ENCODE measurements at places on chromosomes 3 and 15.

DNA sequence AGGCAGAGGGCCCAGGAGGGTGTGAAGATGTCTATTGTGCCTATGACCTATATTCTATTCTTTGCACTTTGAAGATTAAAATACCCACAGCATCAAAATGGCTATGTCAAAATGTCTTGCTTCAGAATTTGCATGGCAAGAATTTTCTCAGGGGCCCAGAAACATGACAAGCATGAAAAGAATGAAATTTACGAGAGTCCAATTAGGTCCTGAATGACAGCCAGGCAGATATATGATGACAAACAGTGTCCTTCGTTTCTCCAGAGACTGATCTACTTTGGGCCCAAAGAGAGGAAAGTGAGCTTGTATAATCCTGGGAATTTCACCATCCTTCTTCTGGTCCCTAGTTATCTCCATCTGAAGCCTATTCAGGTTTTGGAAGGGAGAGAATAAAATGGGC is 609.9 kb downstream of the FHIT start:
- DNase-seq: no peak

GRCh38 chr15:50113187-50113505 is 5.9 kb downstream of the ATP8B4 start:
- DNase-seq: no peak

GRCh38 chr3:56858331-56858730 is 56.6 kb upstream of the ARHGEF3 start:
- no peak for DNase-seq

DNA sequence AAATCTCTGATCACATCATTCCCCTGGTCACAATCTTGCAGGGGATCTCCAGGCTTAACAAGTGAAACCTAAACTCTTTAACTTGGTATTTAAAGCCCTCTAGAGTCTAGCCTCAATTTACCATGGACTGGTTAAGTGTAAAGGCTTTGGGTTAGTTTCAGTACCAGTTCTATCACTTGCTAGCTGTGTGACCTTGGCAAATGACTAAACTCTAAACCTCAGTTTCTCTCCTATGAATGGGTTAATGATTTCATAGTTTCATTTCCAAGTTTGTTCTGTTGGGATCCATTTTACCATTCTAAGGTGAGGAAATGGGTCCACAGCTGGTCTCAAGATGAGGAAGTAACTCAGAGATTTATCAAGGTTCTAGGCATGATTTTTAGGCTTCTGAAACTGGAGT is 38.8 kb upstream of the TIMP4 start:
- no peak for DNase-seq

DNA sequence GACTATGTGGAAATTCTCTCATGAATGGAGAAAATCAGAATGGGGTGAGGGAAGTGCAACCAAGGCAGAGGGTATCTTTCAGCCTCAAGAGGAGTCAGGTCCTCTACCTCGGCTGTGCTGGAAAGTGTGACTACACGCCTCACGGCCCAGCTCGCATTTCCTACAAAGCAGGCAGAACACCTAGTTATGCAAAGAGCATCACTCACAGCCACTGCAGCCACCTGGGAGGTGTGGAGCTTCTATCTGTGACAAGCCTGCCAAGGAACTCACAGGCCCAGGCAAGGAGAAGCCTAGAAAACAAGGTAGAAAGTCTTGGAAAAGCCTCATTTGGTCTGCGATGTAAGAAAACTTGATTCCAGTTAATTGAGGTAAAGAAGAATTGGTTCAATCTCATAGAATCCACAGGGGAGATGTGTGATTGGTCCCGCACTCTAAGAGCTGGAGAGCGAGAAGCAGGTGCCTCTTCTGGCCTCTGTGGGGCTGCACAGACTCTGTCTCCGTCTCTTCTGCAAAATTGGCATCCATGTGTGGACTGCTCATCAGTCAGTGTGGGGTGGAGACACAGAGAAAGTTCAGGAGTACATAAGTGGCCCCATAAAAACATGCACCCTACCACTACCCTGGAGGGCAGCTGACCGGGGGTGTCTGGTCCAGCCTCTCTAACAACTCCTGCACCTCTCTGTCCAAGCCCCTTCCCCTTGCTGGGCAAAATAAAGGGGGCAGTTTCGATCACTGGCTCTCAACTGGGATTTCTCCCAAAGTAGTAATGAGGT is 76.8 kb downstream of the TAMM41 start:
- no peak for DNase-seq

- peak; percentile 72 for DNase-seq
Observed at GRCh38 chr3:124826703-124827102, 60.5 kb downstream of the ITGB5 start.

GRCh38 chr3:7693976-7694375 is 807.6 kb upstream of the LMCD1 start:
- no peak for DNase-seq

- peak; percentile 87 for DNase-seq
Observed at GRCh38 chr3:138186803-138187295, 252 bp upstream of the ARMC8 start.

GRCh38 chr3:119729996-119730395 is 27.2 kb downstream of the CFAP91 start:
- DNase-seq: no peak

DNA sequence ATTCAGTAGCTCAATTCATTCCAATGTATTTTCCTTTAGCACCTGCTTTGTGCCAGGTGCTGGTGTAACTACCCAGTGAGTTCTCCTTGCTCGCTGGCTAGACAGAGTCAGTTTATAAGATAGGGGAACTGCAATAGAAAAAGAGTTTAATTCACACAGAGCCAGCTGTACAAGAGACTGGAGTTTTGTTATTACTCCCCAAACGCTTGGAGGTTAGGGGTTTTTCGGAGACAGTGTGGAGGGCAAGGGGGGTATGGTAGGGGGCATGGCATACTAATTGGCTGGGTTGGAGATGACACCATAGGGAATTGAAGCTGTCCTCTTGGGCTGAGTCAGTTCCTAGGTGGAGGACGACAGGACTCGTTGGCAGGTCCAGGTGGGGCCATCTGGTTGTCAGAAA is 5.4 kb upstream of the CFAP91 start:
- DNase-seq: no peak

DNA sequence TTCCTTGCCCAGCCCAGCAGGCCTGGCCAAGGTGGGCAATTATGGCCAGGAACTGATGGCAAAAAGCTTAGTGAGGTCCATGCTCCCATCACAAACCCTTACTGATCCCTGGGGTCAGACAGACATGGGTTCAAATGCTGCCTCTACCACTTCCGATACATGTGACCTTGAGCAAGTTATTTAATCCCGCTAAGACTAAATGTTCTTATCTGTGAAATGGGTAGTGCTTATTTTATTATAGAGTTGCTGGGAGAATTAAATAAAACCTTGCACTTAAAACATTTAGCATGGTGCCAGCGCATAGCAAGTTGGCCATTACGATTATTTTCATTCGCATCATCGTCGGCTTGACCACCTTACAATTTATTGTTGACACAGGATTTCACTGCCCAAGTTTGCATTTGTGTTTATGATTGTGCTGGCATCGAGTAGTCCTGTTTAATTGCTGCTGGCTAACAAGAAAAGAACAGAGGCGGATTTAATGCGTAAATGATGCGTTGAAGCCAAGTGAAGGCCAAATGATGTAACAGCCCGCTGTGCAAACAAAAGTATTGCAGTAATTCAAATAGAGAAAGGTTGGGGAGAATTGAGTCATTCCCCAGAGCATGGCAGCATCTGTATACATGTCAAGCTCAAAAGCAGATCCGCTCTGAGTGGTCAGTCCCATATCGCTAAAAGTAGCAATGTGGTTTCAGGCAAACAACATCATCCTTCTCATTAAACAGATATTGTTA is 7.3 kb upstream of the FURIN start:
- DNase-seq: no peak

GRCh38 chr3:32359766-32360492 is 31.7 kb upstream of the CMTM7 start:
- DNase-seq: peak; percentile 51

- peak; percentile 73 for DNase-seq
Observed at GRCh38 chr3:25897019-25897418, 107.1 kb downstream of the OXSM start.

DNA sequence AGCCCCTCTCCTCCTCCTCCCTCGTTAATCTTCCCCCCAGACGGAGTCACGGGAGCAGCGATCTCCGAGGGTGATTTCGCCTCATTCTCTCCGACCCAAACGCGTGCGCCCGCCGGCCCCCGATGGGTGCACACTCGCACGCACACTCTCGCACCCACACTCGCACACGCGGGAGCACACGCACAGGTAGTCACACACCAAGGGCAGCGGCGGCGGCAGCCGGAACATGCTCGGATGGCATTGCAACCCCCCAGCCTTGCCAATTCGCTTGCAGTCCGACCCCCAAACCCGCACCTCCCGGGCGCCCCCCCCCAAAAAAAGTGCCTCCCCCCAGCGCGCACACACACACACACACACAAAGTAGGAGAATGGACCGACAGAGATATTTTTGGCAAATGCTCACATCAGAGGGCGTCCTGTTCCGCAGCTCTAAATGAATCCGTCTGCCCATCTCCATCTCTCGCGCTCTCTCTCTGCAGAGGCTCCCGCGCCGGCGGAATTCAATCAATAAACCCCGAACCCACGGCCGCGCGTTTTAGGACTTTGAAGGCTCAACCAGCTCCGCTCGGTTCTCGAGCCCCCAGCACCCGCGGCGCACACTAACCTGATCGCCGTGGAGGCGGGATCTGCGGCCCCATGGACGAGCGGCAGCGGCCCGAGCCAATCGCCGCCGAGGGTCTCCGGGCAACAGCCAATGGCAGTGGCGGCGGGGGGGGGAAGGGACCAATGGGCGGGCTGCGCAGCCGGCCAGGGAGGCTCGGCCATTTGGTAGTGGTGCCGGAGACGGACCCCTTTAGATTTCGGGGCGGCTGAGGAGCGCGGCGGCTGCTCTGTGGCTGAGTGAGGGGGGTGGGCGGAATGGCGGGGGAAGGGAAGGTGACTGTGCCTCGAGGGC is at the start of gene ANP32A:
Gene ANP32A (minus strand): TSS at position 601 of the 895 bp plus-strand sequence. CDS start 144 bp downstream, at position 457.
- DNase-seq: peak; percentile 96

- peak; percentile 45 for DNase-seq
Observed at GRCh38 chr15:51621936-51622603, 501 bp downstream of the DMXL2 start.

GRCh38 chr3:73474619-73475018 is 150.1 kb downstream of the PDZRN3 start:
- DNase-seq: no peak

DNA sequence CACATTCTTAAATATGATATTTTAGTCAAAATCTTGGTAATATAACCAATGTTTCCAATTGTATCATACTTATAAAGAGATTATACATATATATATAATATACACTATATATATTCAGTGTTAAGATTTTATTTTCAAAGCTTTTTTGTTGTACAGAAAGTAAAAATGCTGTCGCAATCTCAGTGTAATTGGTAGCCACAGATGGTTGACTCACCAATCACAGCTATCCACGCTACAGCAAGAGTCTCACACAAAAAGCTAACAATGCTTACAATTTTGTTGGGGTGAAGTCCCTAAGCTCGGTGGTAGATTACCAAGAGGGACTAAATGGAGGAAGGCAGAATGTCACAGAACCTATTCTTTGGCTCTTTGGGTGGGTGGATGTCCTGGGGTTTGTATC is 16.9 kb upstream of the CFAP161 start:
- no peak for DNase-seq

GRCh38 chr3:126389112-126389793 is 5.5 kb upstream of the CFAP100 start:
- peak; percentile 94 for DNase-seq

DNA sequence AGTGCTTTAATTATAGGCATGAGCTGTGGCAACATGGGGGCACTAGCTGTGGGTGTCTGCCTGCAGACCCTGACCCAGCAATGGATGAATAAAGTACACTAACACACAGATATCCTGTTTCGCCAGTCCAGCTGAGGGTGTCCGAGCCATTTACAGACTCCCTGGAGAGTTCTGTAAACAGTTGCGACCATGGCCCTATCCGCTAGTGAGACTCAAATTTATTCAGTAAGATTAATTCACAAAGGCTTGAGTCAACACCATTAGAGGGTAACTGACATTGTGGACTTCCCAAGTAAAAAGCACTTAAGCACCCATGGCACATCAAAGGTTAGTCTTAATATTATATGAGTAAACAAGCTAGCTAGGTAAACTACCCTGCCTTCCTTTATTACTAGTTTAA is 161.6 kb downstream of the TBL1XR1 start:
- no peak for DNase-seq

DNA sequence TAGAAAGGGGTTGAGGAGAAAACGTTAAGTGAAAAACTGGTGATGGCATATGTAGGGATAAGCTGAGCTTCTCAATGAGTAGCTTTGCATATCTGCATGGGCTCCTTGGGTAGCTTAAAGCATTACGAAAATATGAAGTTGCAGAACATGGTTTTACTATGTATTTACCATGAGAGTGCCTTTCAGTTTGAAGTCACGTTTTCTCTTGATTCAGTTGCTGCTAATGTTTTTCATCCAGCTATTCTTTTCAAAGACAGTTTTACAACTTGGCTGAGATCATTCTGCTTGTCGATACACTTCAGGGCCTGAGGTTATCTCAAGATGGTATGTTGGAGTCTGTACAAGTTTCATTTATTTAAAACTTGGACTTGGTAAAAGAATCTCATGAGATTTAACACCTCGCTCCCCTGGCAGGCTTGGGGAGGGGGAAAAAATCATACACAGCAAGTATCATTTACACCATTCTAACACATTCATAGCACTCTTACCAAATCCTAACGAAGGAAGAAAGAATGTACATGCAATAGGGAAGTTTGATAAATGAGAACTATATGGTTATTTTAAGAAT is 103.3 kb upstream of the CMC1 start:
- DNase-seq: no peak

GRCh38 chr3:175108613-175109151 is 249.5 kb downstream of the NAALADL2 start:
- DNase-seq: no peak

GRCh38 chr3:130783629-130784028 is 37.0 kb upstream of the PIK3R4 start:
- no peak for DNase-seq

DNA sequence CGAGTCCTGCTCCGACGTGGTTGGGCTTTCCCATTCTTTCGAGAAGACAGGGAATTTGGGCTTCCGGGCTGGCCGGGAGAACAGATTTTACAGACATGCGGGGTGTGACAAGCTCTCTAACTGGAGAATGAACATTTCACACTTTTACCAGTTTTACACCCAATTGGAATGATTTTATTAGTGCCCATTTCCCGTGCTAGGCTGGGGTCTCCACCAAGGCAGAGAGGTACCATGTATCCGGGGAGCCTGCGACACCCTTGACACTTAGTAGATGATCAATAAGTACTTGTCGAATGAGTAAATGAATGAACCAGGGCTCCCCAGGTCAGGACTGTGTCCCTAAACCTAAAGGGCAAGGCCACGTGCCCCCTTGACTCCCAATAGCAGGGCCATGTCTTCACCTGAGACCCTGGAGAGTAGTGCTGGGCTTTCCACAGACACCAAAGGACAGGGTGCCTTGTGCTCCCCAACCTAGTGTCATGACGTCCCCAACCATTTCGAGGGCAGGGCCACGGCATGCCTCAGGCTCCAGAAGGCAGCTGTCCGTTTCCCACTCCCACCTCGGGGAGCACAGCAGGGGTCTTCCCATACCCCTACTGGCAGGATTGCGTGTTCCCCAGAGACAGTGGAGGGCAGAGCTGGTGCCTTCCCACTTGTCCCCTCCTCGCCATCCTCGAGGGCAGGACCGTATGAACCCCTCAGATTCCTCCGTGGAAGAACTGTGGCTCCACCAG is 679 bp upstream of the MYD88 start:
- peak; percentile 65 for DNase-seq

GRCh38 chr15:72535911-72536310 is 61.8 kb downstream of the ARIH1 start:
- DNase-seq: no peak

Data from H9 (cell line).